Stimulated activated CD4-positive, alpha-beta T cell treated with anti-CD3 and anti-CD28 coated beads, Interleukin-2, amount 100 ng/mL, for 24 hours (primary cell): ENCODE measurements at places on chromosomes 16 and 17.

DNA sequence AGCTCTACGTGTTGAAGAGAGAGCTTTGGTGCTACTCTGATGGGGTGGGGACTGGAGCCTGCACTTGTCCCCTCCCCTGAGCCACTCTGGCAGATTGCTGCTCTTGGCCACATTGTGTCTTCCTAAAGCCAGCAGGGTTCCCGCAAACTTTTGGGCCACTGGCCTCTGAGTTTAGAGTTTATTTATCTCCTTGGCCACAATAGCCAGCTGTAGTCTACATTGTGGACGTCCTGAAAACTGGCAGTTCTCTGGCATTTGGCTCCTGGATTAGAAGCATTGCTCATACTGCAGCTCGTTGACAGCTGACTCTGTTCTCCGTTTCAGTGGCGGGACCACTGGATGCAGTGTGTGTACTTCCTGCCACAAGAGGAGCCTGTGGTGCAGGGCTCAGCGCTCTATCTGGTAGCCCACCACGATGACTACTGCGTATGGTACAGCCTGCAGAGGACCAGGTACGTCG lies 34.6 kb downstream of the PRMT7 start:
- no peak for DNase-seq

- DNase-seq = no peak
Observed at GRCh38 chr17:6239241-6239798, 169.1 kb downstream of the WSCD1 start.

- DNase-seq = no peak
Observed at GRCh38 chr17:13541032-13541480, 60.7 kb downstream of the HS3ST3A1 start.

DNA sequence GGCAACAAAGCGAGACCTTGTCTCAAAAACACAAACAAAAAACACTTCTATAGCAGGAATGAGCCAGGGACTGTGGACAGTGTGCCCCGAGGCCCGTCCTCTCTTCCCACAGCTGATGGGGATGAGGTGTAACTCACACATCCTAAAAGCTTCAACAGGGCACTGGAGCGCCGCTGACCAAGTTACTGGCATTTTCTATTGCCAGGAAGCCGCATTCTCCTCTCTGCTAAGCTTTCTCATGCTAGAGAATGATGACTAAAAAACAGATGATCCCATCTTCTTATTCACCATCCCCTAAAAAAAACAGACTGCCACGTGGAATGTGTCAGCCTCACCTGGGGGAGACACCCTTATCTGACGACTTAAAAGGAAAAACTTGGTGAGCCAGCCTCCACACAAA lies 16.3 kb downstream of the CARHSP1 start:
- DNase-seq = no peak

- no peak for DNase-seq
Observed at GRCh38 chr16:67137605-67138004, 13.2 kb downstream of the B3GNT9 start.

DNA sequence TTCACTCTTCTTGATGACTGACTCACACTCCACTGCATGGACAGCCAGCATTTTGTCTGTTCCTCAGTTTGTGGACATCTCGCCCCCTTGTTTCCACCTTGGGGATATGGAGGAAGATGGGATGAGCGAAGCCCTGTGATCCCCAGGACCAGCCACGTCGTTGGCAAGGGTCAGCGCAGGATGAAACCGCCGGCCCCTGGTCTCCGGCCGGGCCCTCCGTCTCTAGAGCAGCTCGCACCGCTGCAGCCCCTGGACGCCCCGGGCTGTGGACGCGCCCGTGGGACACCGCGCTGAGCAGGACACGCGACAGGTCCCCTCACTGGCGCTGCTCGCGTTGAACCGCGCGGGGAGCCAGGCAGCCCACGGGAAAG lies 604 bp upstream of the ZC3H18 start:
- DNase-seq = no peak

DNA sequence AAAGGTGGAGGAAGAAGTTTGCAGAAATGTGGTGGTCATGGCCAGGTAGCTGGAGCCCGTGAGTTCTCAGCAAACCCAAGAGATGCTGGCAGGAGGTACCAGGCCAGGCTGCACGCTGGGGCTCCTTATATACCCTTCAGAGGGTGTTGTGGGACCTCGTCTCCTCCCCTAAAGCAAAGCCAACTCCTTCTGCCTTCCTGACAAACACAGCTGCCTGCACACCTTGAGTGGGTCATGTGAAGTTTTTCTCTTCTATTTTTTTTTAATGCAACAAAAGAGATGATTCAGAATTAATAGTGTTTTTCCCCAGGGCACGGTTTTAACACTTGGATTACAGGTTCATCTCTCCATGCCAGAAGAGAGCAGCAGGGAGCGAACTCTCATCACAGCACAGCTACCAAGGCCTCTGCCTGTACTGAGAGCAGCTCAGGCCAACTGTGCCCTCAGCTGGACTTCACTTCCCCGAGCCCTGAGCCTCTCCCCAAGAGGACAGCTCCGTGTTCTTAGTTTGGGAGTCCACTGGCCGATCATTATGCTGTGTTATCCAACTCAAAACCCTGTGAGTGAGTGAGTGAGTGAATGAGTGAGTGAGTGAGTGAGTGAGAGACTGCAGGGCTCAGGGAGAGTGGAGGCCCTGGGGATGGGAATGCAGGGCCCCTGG lies at the start of gene KRT15:
Gene KRT15 (minus strand): TSS at position 102 of the 661 bp plus-strand sequence. CDS start 63 bp downstream, at position 39.
- no peak for DNase-seq

GRCh38 chr17:36861531-36861930 lies 75.7 kb upstream of the LHX1 start:
- no peak for DNase-seq

DNA sequence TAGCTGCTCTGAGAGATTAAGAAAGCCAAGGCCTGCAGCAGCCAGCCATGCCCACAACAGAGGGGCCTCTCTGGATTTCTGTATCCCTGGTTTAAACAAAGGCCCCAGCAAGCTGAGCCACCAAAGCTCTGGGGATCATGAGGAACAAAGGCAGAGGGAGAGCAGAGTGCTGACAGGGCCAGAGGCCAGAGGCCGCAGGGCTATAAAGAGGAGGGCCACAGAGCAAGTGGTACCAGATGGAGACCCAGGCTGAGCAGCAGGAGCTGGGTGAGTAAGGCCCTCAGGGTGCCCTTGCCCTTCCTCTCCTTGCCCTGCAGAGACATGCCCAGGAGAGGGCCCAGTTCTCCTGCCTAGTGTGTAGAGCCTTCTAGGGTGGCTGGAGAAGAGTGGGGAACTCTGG lies at the start of gene CRYBA1:
Gene CRYBA1 (plus strand): TSS at position 232 of the 400 bp plus-strand sequence. CDS start 5 bp downstream, at position 237.
- DNase-seq = no peak

- DNase-seq = no peak
Observed at GRCh38 chr16:74083541-74083940, 213.1 kb upstream of the PSMD7 start.

DNA sequence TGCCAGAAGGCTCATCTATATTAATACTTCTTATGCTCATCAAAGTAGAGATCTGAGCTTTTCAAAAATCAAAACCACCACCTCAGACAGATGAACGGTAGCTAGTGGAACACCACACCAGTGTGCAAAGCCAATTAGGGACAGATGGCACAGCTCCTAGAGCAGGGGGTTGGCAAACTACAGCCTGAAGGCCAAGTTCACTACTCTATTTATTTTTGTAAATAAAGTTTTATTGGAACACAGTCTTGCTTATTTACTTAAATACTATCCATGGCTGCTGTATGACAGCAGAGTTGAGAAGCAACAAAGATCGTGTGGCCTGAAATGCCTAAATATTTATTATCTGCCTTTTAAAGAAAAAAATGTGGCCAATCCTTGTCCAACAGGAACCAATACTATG lies 56.8 kb downstream of the AMFR start:
- DNase-seq = no peak

GRCh38 chr16:11740567-11740966 lies 2.1 kb downstream of the TXNDC11 start:
- DNase-seq = no peak

GRCh38 chr17:42783791-42784138 lies 3.4 kb downstream of the WNK4 start:
- DNase-seq = no peak

DNA sequence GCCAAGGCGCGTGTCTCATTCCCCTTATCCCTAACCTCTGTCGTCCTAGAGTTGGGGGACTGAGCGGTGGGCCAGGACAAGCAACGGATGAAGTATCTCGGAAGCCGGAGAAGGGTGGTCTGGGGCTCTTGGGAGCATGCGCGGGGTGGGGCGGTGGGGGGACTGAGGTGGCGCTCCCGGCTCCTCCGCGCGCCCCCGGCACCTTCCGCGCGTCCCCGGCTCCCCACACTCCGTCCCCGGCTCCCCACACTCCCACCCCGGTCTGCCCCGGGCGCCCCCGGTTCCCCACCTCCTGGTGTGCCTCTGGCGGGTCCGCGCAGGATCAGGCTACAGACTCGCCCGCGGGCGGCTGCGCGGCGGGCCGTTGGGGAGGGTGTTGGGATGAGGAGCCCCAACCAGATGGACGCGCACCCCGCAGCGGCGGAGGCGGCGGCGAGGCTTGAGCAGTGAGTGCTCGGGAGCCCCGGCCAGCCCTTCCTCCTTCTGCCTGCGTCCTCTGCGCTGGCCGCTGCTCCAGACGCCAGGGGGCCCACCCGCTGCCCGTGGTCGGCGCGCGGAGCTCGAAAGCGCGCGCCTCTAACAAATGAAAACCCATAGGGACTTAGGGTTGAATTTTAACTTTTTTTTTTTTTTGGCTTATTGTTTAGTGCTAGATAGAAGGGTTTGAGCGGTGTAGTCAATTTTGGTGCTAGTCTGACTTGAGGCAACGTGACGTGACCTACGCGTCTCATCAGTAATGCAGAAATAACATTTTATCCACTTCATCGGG lies 5.6 kb upstream of the CRYM start:
- no peak for DNase-seq

DNA sequence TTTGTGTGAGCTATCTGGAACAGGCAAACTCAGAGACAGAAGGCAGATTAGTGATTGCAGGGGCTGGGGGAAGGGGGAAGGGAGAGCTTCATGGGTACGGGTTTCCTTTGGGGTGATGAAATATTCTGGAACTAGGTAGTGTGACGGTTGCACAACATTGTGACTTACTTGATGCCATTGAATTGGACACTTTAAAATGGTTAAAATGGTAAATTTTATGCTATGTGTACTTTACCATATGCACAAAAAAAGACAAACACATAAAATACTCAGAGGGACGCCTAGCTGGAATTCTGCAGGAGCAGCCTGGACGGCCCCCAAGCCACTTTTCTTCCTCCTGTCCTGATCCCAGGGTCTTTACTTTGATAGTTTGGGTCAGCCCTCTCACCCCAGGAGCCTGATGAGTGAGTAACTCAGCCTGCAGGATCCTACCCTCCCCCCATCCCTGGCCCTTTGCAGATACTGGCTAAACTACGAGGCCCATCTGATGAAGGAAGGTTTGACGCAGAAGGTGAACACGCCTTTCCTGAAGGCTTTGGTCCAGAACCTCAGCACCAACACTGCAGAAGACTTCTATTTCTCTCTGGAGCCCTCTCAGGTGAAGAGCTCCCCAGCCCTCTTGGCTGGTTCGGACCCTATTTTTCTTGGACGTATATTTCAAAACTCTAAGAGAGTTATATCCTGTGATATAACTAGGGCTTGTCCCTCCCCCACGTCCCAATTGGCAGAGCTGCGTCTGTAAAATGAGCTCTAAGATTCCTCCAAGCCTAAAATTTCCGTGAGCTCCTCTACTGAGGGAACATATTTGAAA lies 7.8 kb downstream of the ADGRG3 start:
- DNase-seq = no peak

DNA sequence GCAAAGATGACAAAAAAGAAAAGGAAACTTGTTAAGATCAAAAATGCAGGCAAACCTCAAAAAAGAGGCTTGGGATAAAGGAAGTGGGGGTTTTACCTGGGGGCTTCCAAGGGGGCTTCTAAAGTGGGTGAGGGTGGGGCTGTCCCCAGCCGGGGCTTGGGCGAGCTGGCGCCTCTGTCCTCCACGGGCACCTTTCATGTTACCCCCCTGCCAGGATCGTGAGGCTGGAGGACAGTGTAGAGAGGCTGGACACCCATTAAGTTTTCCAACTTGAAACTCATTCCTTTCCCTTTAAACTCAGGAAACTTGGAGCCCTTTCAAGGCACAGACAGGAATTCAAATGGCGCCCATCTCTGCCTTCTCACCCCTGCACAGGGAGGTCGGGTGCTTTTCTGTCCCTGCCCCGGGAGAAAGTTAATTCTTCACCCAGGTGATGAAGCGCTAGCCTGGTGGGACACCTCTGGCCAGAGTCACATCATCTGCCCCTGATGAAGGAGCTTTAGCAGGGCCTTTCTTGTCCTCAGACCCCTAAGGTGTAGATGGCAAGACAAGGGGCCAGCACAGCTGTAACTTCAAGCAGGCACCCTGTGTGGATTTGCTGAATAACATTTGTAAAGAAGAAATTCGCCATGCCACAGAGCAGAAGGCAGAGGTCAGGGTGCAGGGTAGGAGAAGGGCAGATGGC lies 87.3 kb downstream of the C16orf78 start:
- no peak for DNase-seq

DNA sequence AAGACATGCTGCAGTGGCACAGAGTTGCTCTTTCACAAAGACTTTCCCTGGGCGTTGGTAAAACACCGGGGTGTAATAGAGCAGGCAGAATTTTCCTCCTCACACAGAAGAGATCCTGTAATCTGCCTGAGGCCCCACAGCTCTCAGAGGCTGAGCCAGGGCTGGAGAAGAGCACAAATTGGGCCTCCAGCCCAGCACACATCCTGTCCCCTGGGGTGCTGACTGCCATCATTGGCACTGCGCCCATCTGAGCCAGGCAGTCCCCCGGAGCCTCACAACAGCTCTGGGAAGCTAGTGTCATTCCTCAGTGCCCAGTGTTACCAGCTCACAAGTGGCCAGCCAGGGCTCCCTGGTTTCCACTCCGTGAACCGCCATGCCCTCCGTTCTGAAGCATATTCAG lies 119.4 kb downstream of the SOCS1 start:
- DNase-seq = no peak

GRCh38 chr16:88601313-88602036 lies 31.3 kb downstream of the ZC3H18 start:
- no peak for DNase-seq

GRCh38 chr17:72878975-72879660 lies 213.4 kb downstream of the SLC39A11 start:
- no peak for DNase-seq

- DNase-seq = no peak
Observed at GRCh38 chr16:19281246-19281645, 4.3 kb upstream of the CLEC19A start.

GRCh38 chr16:55480228-55480655 lies 1.2 kb downstream of the MMP2 start:
- DNase-seq = no peak

- no peak for DNase-seq
Observed at GRCh38 chr16:86069736-86070298, 170.9 kb downstream of the IRF8 start.

DNA sequence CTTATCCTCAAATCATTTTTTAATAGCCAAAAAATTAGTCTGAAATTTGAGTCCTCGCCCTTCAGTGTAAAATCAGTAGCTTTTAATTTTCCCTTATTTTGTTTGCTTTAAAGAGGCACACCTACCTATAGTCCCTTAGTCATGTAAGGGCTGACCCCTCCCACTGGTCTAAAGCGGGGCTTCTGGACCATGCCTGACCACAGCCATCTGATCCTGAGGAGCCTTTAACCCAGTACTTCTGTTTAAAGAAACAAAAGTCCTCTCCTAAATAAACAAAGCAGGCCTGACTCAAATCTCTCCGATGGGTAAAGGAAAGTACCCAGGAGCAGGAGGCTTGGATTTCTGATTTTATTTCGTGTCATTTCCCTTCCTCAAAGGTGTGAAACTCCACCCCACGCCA lies 92.0 kb upstream of the CCL2 start:
- DNase-seq = no peak
